ENCODE measurements at places on chromosomes 1 and 21.

DNA sequence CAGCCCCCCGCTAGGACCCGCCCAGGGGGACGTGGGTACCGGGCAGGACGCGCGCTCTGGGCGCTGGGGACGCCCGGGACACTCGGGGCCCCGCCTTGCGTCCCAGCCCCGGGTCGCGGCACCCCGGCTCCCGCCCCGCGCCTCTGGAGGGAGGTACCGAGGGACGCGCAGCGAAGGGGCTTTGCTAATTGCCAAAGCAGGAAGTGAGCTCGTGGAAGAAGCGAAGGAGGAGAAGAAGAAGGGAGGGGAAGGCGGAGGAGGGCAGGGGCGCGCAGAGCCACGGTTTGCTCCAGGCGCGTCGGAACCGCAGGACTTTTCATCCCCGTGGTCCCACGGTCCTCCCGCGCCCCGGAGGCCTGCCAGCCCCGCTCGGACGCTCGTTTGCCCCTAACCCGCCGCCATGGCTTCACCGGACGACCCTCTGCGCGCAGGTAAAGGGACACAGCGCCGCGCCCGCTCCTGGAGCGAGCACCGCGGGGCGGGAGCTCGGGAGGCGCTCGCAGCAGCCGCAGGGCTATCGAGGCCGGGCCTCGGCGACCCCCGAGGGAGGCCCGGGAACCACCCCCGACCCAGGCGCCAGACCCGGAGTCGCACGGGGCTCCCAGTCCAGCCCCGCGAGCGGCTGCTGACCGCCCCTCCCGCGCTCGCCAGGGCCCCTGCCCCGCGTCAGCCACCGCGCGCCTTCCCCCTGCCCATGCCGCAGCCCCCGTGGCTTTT is 1.3 kb downstream of the EDARADD start:
- DNase-seq: peak; percentile 67

DNA sequence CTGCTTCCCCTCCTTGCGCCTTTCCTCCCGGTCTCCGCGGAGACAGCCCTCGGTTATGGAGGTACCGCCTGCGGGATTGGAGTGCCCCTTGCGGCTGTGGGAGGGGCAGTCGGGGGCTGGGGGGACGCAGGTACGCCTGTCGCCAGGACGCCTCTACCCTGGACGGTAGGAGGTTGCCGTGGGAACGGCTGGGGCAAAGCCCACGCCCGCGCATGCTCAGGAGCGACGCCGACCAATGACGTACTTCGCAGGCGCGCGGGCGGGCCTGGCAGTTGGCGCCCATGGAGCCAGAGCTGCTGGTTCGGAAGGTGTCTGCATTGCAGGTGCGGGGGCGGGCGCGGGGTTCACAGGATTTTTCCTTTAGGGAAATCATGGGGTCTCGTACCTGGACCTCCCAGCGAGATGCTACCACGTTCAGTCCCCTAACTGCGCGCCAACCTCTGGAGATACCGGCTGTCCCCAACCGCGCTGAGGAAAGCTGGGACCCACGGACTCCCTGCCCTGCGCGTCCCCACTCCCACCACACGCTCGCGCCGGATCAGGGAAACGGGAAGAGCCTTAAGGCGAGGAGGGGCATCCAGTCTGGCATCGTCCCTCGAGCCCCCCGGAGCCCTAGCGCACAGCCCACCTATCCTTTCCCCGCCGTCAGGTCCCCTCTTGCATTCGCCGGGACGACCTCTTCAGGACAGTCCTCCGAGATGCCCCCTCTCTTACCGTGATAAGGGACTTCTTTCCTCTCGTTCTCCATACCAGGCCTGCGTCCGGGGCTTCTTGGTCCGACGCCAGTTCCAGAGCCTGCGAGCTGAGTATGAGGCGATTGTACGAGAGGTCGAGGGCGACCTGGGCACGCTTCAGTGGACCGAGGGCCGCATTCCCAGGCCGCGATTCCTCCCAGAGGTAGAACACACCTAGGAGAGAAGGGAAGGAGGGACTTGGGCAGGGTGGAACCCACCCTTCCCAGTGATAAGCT is at the start of gene IQCC:
Gene IQCC (plus strand): TSS at position 271 of the 970 bp plus-strand sequence. CDS start 11 bp downstream, at position 282.
- peak; percentile 90 for DNase-seq

GRCh38 chr1:96515925-96516324 is 205.7 kb upstream of the PTBP2 start:
- no peak for DNase-seq

DNA sequence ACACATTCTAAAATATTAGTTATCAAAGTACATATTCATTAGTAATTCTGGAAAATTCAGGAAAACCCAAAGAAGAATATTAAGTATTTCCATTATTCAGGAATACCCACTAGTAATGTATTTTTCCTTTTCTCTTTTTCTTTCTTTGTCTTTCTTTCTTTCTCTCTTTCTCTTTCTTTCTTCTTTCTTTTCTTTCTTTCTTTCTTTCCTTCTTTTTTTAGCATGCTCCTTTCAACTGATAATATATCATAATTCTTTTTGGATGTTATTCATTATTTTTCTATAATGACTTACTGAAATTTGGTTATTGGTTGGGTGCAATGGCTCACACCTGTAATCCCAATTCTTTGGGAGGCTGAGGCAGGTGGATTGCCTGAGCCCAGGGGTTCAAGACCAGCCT is 175.6 kb upstream of the RAB4A start:
- DNase-seq: no peak

DNA sequence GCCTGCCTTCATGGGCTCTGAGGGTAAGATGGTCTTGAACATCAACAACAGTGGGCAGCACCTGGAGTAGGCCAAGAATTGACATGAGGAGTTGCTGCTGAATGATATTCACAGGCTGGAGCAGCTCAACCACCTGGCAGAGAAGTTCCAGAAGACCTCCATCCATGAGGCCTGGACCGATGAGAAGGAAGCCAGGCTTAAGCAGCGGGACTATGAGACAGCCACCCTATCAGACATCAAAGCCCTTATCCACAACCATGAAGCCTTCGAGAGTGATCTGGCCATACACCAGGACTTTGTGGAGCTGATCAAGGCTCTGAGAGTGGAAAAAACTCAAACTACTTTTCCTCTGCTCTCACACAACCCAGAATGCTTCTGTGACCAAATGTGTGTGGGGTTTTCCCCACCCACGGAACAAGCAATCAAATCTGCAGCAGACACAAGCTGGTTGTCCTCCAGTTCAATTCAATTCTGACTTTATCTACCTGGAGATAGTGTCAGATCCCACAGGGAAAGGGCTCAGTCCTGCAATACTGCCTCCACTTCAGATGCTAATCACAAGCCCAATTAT is 12.1 kb upstream of the EPHA10 start:
- DNase-seq: no peak

GRCh38 chr1:15323351-15323988 is 76.4 kb downstream of the FHAD1 start:
- peak; percentile 76 for DNase-seq

DNA sequence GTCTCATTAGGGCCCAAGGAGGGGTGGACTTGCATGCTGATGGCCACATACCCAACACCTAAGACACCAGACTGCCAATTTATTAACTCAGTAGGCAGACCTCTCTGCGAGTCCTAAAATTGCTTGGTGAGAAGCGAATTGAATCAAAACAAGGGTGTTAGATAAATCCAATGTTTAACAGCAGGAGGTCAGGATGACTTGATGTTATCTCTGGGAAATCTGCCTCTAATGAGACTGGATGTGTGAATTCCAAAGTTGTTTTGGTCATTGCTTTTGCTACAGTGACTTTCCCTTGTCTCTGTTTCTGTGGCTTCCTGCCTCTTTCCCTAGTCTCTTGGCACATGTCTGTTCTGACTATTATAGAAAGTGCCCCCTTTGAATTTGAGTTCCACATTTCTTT is 20.8 kb downstream of the MTR start:
- no peak for DNase-seq

DNA sequence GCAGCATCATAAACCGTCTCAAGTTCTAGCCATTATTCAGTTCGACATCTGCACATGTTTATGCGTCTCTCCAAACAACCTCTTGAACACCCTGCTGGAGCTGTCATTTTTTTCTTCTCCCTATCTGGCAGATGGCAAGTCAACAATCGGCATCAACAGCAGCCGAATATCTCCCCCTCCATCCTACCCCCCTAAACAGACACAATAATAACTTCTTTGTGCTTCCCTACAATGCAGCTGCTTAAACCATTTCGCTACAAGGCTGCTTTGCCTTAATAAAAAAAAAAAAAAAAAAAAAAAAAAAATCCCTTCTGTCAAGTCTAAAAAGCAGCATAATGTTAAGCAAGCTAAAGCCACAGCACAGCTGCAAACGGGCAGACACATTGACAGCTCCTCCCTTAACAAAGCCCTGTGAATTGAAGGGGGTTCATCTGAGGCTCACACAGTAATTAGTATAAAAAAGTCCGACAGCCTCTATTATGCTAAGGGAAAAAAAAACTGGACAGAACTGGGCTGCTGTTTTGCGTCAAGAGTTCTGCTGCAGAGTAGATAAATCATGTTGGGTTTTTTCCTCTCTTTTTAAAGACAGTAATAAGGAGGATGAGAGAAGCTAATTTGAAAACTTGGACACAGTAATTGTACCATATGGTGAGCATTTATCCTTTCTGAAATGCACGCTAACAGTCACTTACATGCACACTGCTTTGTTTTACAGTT is 136.4 kb downstream of the AKT3 start:
- no peak for DNase-seq

DNA sequence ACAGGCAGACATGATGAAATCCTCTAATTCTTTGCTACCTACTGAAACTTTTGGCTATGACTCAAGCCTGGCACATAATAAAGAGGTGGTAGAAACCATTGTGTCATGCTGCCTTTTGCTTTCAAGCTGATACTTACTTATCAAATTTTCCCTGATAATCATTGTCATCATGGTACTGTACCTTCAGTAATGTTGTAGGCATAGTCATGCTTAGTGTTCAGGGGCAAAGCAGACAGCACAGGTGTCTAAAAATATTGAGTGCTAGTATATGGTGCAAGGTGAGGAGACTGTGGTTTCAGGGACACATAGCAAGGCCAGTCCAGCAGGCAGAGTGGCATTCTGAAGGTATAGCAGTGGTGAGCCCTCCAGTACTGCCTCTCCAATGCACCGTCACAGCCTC is 226.9 kb upstream of the DEPDC1 start:
- DNase-seq: no peak

GRCh38 chr1:94792473-94793295 is 27.5 kb upstream of the SLC44A3 start:
- no peak for DNase-seq

- no peak for DNase-seq
Observed at GRCh38 chr1:67647036-67647798, 37.8 kb upstream of the GADD45A start.

- DNase-seq: peak; percentile 12
Observed at GRCh38 chr1:45205011-45205909, 1.1 kb downstream of the ZSWIM5 start.

- no peak for DNase-seq
Observed at GRCh38 chr1:199700551-199700950, 327.0 kb upstream of the NR5A2 start.

DNA sequence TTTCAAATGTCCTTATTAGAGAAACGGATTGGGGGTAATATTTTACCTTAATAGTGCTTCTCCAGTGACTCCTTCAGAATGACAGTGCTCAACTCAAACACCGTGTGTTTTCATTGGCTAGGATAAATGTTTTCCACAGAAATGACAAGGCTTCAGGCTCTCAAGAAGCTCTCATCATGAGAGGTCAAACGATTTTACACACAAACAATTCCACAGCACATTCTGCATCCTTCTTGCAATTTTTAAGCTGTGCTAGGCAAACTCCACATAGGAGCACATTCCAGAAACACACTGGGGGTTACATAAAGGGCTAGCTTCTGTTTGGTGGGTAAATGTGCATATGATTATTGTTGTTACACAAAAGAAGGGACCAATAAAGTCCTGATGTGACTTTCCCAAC is 75.5 kb upstream of the IPO9 start:
- no peak for DNase-seq

DNA sequence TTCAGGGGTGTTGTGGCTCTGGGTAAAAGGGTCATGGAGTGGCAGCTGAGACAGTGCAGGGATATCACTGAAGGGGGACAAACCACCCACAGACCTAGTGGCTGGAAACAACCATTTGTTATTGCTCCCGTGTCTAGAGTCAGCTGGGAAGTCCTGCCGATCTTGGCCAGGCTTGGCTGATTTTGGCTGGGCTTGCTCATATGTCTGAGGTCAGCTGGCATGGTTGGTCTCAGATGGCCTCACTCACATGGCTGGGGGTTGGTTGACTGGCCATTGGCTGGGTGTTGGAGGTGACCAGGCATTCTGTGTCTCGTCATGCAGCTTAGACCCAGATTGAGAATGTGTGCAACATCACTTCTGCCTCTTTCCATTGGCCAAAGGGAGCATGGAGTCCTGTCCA is 203.8 kb upstream of the POU3F1 start:
- DNase-seq: no peak

GRCh38 chr1:55749975-55750627 is 534.9 kb upstream of the USP24 start:
- no peak for DNase-seq

- no peak for DNase-seq
Observed at GRCh38 chr1:87426463-87427249, 98.0 kb downstream of the LMO4 start.

GRCh38 chr1:119372503-119373086 is 4.0 kb downstream of the HAO2 start:
- no peak for DNase-seq

DNA sequence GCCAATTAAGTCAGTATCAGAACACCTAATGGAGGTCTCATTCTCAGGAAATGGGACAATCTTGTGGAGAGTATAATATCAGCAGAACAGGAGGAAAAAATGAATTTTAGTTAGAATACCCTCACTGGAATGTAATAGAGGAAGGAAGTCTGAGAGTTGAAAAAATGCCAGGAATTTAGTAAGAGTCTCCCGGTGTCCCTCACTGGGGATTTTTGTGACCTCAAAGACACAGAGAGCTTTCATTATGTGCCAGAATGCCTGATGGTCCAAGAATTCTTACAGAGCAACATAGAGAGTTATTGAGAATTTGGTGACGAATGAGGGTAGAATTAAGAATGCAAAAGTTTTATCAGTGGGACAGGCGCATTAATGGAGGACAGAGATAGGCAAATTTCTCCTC is 443.5 kb upstream of the B3GALT2 start:
- no peak for DNase-seq

DNA sequence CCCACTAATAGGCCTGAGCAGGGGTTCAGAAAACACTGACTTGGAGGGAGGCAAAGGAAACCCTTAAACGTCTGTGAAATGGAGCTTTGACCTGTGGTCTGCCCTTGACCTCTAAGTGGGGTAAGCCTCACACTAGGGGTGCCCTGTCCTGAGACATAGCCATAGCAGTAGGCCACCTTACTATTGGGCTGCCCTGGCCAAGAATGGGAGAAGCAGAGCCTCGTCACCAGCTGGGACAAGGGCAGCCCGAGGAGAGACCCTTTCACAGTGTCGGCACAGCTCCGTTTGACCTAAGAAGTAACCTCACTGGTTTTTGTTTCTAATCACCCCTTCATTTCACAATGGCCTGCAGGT is 26.4 kb upstream of the IFNAR2 start:
- DNase-seq: no peak
